Muscle of back (tissue), 13 donors: ENCODE measurements at places on chromosomes 1 and 21. TPM values are rescaled to one million over a fixed set of nuclear protein-coding genes. Genes with fewer than 3 reads are reported as not detected.

- DNase-seq = no peak
These were observed 65.2 kb downstream of the TMCO4 start for GRCh38 chr1:19734472-19734999.

GRCh38 chr1:231396643-231397042 is 25.4 kb downstream of the EGLN1 start:
- DNase-seq = no peak

DNA sequence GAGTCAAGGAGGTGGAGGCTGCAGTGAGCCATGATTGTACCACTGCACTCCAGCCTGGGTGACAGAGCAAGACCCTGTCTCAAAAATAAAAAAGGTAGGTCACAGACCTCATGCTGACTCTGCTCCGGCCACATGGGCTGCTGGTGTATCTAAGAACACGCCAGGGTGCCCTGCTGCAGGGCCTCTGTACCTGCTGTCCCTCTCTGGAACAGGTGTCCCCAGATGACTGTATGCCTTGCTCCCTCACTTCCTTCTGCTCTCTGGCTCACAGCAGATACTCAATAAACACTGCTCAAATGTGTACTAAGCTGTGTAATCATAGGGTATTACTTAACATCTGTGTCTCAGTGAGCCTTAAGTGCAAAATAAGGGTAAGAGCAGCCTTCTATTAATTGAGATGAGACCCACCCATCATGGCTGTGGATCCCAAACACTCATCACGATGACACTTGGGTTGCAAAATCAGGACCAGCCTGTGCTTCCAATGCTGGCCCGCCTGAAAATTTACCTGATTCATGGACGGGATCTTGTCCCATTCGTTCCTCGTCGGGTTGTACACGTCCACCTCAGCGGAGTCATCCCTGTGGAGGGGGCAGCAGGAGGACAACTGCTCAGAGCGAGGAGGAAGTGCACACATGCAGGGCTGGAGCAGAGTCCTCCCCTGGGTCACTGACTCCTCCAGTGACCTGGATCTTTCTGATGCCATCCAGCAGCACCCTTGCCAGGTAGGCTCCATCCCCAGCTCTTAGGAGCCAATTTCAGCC is 7.5 kb downstream of the KLHL21 start:
- no peak for DNase-seq

GRCh38 chr1:225842074-225842473 is 32.1 kb downstream of the EPHX1 start:
- DNase-seq = no peak

- DNase-seq = no peak
These were observed 251.8 kb upstream of the FGGY start for GRCh38 chr1:59045137-59045536.

PRKAA2 gene
- 29.9 TPM for polyA plus RNA-seq

RNU1-4 gene
- not detected for polyA plus RNA-seq
